T1000 (cell line): ENCODE measurements at places on chromosomes 7 and 10.

DNA sequence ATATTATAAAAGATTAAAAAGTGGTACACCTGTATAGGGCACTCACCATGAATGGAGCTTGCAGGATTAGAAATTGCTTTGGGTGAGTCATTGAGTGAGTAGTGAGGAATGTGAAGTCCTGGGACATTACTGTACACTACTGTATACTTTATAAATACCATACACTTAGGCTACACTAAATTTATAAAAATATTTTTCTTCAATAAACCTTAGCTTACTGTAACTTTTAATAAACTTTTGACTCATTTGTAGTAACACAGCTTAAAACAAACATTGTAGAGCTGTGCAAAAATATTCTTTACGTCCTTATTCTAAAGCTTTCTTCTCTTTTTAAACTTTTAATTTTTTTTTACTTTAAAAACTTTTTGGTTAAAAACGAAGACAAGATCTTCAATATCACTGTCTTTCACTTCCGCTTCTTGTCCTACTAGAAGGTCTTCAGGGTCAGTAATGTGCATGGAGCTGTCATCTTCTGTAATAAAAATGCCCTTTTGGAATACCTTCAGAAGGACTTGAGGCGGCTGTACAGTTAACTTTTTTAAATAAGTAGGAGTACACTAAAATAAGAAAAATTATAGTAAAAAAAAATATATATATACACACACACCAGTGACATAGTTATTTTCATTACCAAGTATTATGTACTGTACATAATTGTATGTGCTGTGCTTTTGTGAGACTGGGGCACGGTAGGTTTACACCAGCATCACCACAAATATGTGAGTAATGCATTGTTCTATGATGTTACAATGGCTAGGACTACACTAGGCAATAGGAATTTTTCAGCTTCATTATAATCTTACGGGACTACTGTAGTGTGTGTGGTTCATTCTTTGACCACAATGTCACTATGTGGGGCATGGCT, 3.5 kb downstream of the STK31 start:
- no peak for DNase-seq

- no peak for DNase-seq
These were observed 587.0 kb downstream of the SDK1 start for GRCh38 chr7:3888096-3888495.

GRCh38 chr10:13724484-13724883, 137.7 kb downstream of the PRPF18 start:
- DNase-seq = no peak

- DNase-seq = no peak
These were observed 468.0 kb upstream of the ZMIZ1 start for GRCh38 chr10:78600740-78601139.

DNA sequence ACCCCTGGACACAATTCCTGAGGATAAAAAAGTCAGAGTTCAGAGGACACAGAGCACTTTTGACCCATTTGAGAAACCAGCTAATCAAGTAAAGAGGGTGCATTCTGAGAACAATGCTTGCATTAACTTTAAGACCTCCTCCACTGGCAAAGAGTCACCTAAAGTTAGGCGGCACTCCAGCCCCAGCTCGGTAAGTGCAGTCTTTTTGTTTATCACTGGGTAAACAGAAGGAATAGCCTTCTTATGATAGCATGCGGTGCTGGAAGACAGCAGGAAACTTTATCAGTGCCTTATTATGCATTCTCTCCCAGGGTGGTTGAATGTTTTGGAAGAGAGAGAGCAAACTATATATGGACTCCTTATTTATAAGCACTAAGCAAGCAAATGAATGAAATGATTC, 130.5 kb downstream of the CDK14 start:
- no peak for DNase-seq

DNA sequence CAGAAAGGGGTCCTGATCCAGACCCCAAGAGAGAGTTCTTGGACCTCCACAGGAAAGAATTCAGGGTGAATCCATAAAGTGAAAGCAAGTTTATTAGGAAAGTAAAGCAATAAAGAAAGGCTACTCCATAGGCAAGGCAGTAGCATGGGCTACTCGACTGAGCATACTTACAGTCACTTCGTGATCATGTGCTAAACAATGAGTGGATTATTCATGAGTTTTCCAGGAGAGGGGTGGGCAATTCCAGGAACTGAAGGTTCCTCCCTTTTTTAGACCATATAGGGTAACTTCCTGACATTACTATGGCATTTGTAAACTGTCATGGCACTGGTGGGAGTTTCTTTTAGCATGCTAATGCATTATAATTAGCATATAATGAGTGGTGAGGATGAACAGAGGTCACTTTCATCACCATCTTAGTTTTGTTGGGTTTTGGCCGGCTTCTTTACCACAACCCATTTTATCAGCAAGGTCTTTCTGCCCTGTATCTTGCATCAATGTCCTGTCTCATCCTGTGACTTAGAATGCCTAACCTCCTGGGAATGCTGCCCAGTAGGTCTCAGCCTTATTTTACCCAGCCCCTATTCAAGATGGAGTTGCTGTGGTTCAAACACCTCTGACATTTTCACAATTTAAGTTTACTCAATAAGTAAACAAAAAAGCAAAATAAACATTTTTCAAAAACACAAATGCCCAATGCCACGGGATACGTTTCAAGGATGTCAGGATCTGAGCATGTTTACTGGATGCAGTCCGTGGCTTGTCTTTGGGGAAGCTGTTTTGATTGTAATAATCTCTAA, 37.0 kb downstream of the ALOX5 start:
- DNase-seq = no peak

- DNase-seq = no peak
These were observed 169.3 kb upstream of the AKR1E2 start for GRCh38 chr10:4656576-4657194.

- DNase-seq = no peak
These were observed 252.2 kb downstream of the ELFN1 start for GRCh38 chr7:1922071-1922869.

DNA sequence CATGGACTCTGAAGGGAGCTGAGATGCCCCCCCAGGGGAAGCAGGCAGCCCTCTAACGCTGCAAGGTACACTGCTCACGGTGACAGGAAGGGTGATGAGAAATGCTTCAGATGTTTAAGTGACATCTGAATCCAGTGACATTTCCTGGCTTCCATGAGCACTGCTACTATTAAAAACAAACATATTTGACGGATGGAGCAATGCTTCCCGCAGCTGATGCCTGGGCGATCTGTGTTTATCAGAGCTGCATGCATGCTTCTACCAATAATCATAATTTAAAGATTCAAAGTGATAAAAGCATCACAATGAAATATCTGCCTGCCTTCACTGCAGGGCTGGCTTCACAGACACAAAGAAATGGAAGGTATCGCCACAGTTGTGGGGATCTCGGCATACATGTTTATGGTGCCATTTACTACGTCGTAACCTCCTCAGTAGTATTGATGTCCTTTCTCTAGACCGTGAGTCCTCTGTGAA, 66.1 kb upstream of the AOAH start:
- no peak for DNase-seq
